Thymus (tissue), 14 donors: ENCODE measurements at places on chromosomes 5 and 9.

DNA sequence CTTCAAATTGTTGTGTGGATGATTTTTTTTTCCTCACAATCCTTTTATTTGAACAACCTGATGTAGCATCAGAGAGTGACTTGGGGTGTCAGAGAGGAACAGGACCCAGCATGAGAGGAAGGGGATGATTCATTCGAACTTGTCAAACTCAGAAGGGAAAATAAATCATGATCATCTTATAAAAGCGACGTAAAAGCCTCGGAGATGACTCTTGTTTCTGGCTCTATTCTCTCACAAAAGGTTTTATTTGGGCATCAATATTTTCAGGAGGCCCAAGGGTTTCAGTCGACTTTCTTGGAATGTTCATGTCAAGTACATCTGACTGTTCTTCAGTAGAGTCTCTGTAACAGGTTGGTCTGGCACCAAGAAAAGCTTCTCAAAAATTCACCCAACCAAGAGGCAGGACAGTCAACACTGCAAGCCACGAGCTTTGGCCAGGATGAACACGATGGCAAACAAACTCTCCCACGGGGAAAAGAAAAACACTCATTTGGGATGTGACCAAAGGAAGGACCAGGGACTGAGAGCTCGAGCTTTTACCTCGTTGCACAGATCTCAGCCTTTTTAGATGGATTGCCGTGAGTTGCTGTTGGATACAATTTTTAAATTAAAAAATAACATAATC is 55.1 kb downstream of the ANKH start:
- DNase-seq = no peak

DNA sequence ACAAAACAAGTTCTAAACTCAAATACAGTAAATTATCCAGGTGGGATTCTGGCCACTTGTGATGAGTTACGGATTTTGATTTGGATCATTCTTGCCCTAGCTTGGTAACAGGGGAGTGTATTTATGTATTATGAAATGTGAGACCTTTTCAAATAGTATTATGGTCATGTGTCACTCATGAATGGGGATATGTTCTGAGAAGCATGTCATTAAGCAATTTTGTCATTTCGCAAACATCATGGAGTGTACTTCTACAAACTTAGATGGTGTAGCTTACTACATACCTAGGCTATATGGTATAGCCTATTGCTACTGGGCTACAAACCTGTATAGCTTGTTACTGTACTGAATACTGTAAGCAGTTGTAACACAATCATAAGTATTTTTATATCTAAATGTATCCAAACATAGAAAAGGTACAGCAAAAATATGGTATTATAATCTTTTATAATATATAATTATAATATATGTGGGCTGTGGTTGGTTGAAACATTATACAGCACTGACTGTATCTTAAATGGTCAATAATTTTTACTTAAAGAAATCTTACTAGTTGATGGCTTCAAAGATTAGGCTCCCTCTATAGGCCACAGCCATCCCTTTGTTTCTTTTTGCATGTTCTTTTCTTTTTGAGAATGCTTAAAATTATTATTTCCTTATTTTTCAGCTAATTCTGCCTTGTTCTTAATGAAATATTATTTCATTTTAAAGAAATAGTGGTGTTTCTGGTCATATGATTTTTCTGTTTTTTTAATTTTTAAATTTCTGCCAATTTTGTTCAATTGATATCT is 128.4 kb downstream of the MAST4 start:
- DNase-seq = no peak

DNA sequence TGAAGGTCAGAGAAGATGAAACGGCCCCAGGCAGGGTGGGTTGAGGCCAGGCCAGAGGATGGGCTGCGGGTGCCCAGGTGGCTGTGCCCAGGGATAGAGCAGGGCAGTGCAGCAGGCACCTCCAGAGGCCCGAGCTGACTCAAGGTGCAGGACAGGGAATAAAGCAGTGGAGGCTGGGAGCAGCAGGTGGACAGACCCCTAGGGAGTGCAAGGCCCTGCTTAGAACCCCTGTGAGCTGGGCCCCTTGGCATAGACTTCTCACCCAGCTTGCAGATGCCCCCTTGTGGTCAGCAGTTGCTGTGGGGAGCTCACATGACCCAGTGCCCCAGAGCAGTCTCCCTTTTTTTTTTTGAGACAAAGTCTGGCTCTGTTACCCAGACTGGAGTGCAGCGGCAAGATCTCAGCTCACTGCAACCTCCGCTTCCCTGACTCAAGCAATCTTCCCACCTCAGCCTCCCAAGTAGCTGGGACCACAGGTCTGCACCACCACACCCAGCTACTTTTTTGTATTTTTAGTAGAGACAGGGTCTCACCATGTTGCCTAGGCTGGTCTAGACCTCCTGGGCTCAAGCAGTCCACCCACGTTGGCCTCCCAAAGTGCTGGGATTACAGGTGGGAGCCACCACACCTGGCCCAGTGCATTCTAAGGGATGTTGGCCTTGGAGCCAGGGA is 118.8 kb downstream of the WNK2 start:
- peak; percentile 81 for DNase-seq

GRCh38 chr5:57665146-57665936 is 182.7 kb upstream of the ACTBL2 start:
- no peak for DNase-seq

DNA sequence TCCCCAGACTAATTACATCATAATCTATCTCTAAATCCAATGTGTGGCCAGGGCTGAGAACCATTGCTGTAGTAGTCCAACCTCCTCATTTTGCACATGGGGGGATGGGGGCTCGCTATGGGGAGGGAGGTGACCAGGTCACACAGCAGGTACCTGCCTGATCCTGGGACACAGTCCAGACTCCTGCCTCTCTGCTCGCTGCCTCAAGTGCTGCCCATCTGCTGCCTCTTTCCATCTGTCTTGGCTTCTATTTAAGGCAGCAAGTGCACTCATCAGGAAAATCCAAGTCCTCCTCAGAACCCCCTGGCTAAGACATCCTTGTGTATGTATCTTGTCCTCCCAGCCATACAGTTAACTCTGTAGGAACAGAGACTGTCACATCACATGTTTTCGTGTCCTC is 57.7 kb upstream of the FRRS1L start:
- DNase-seq = no peak

- DNase-seq = no peak
Observed at GRCh38 chr5:9394221-9394620, 151.7 kb downstream of the SEMA5A start.

GRCh38 chr5:76813982-76814562 is 4.8 kb upstream of the F2RL1 start:
- DNase-seq = no peak

DNA sequence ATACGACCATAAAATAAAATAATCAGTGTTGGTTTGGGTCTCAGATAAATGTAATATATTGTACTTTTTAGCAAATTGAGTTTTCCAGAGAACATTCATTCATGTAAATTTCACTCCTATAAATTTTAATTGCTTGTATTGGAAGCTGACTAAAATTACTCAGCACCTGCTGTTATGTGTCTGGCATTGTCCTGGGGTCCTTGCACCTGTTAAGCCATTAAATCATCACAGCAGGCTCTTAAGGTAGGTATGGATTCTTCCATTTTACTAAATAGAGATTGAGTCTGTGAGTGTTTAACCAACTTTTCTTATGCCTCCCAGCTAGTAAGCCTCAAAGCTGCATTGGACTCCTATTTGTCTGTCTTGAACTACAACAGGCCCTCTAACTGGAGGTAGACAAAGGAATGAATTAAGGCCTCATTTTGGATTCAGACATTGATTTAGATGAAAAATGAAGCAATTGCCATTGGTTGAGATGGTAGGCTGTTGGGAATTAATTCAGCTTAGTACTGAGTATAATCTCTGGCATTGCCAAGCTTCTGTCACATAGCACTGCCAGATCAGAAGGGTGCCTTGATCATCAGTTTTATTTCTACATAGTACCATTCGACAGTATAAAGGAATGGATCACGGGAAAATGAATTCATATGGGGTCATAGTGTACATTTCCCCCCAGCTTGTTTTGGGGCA is 78.9 kb downstream of the PARP8 start:
- DNase-seq = no peak
